ENCODE measurements at places on chromosomes 2 and 18.

DNA sequence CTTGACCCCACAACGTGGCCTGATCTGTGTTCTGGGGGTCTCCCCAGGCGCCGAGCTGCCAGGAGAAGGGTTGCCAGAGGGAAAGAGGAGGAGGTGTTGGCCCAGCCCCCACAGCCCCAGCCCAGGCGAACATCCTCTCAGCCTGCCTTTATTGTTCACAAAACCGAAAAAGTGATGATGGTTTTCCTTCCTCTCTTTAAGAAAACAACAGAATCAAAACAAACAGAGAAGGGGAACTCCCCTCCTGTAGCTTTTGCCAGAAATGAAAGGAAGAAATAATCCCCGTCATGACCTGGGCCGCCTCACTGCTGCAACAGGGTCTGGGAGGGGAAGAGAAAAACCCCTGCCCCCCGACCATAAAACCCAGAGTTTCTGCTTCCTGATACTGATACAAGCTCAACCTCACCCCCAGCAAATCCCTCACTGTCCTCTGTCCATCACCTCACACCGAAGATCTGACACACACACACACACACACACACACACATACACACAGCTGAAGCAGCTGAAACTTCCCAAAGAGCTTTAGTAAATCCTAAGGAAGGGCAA, 52.0 kb downstream of the ZFP36L2 start:
- DNase-seq: no peak

DNA sequence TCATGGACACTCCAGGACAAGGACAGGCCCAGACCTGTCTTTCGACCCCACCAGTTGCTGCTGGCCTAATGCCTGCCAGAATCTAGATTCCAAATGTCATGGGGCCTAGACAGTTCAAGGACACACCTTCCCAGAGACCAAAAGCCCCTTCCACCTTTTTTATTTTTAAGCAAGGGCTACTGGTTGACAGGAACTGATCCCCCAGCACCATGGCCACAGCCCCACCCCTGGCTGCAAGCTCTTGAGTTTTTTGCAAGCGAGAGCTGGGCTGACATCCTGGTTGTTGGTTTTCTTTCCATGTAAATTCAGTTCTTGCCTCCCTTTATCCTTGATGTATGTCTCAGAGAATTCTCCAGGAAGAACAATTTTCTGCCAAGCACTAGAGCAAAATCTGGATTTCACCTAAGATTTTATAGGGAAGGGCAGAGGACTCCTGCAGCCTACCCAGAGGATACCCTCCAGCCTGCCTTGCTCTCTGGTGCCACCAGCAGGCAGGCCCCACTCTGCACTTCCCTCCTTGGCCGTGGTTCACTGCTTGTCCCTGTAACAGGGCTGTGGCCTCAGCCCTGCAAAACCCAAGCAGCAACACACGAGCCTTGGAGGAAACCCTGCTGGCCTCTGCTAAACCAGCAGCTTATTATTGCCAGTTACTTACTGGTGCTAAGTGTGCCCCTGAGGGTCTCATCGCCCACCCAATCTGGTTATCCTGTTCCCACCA, 97.7 kb downstream of the TWIST2 start:
- no peak for DNase-seq

- DNase-seq: no peak
Observed at GRCh38 chr18:46448347-46448746, 208.7 kb downstream of the LOXHD1 start.

DNA sequence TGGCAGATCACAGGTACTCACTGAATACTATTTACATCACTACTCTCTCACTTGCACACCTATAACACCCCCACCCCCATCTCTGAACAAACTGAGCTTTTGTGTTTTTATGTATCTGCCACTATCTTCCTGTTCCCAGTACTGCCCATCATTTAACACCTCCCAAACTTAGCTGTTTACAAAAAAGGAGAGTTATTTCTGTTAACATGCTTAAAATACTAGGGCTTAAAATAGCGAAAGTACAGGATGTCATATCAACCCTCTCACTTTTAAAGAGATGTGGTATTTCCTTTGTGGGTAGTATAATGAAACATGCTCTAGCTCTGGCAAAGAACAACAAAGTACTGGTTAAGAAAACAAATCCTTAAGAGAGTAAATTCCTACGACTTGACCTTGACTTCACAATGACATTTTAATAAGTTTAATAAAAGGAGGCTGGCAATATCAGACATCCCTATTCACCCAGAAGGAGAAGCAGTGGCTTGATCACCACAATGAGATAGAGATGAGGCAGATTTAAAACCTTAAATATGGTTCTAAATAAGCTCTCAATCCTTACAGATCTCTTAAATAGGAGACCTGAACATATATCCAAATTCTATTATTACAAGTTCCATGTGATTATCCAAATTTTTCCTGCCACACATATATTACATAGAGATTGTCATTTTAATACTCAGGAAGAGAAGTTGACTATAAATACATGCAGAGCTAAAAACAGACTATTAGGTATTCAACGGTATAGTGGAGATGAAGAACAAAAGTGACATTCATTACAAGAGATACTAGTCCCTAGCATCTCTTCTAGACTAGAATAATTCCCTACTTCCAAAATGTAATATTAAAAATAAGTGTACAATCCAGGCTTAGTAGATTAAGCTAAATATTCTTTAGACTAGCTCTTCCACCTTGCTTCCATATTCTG, 36.9 kb downstream of the TRAK2 start:
- no peak for DNase-seq

DNA sequence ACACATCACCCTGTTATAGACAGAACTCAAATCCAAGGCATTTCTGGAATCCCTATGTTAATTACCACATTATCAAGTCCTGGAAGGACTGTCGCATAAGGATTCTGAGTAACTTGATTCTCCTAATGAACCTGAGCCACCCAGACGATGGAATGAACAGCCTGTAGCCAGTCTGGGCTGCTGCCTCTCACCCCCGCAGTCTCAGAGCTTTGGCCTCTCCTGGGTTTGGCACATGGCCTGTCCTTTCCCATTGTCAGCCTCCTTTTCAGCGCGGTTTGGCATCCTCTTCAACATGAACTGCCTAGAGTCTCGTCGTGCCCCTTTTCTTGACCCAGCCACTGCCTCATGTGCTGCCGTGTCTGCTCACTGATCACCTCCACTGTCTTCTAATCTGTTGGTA, 147.6 kb downstream of the SLC8A1 start:
- no peak for DNase-seq

- no peak for DNase-seq
Observed at GRCh38 chr2:156423674-156424282, 12.4 kb upstream of the GPD2 start.

DNA sequence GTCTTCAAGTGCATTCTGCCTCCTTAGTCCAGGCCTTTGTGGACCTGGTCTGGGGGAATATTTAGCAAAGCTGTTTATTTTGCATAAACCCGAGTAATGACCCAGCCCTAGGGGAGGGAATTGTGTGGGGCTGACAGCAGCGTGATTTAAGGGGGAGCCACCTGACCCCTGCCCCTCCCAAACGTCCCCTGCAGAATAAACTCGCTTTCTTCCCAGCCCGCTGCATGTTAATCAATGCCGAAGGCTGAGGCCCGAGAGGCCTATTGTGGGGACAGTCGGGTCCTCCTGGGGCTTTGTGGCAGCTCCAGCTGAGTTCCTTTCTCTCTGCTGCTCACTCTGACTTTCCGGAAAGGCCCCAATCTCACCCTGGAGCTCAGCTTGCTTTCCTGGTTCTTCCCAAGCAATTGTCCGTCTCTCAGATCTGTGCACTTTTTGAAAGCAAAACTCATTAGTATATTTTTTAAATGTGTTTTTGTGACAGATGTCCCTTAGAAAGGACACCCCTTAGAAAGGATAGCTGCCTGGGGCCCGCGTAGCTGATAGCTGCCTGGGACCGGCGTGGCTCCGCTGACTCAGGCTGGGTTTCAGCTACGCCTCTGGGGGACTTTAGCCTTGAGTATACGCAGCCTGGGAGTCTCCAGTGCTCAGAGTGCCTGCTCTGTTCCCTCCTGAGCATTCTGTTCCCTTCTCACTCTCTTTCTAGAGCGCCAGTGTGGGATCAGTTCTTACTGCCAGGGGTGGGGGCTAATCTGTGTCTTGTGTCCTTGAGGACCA, 158.3 kb downstream of the GLI2 start:
- no peak for DNase-seq

DNA sequence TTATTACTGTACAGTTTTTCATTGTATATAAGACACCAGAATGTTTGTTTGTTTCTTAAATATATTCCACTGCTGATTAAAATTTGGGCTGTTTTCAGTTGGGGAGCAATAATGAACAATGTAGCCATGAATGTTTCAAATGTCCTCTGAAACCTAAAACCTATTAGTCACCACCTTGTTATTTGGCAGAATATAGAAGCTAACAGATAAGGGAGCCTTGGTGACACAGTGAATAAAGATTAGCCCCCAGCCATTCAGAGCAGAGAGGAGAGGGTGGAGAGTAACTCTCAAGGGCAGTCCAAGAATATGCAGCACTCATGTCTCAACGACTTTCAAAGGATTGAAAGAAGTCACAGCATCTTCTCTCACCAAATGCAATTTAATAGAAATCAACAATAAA, 43.1 kb upstream of the ATP8B1 start:
- no peak for DNase-seq

DNA sequence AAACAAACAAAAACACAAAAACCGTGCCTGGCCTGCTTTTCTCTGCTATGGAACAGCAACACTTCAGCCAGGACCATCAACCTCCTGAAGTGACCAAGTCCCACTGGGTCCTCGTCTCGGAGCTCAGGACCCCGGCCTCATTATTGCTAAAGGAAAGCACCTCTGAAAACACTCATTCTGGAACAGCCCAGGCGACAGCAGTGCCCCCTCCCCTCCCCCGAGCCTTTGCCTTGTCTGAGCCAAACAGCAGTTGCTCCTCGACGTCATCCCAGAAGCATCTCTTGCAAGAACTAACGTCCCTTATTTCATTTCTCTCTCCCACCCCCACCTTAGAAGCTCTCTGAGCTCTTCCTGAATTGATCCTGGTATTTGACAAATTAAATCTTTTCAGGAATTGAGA, 27.4 kb downstream of the APCDD1 start:
- no peak for DNase-seq

- DNase-seq: no peak
Observed at GRCh38 chr2:128781585-128782385, 463.1 kb upstream of the HS6ST1 start.

DNA sequence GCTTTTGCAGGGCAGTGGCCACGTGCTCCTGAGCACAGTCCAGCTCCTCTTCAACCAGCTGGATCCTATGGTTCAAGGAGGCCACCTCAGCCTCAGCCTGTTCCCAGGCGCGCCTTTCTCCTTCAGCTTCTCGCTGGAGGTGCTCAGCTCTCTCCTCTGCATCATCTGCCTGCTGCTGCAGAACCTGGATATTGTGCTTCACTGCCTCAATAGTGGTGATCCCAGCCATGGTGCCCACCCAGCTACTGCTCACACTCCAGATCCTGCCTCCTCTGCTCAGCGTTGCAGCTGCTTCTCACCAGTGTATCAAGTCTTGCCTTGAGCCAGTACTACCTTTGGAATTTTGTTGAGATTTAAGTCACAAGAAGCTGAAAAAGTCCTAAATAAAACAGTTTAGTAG, 67.9 kb downstream of the ASXL2 start:
- no peak for DNase-seq

GRCh38 chr2:28449488-28450395, 46.1 kb upstream of the PLB1 start:
- DNase-seq: no peak

- DNase-seq: no peak
Observed at GRCh38 chr18:79943608-79944125, 7.8 kb downstream of the SLC66A2 start.

DNA sequence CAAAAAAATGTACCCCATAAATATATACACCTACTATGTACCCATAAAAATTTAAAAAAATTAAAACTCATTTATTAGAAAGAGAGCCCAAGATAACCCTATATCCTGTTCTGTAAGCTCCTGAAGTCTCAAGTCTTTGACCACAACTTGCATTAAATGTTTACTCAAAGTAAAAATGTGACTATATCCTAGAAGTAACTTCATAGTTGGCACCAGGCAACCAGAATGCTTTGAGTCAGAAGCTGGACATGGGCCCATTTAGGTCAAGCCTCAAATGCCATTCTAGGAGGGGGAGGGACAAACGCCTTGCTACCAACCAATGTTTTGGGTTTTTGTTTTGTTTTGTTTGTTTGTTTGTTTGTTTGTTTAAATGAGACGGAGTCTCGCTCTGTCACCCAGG, 9.3 kb upstream of the TBC1D8 start:
- DNase-seq: no peak

DNA sequence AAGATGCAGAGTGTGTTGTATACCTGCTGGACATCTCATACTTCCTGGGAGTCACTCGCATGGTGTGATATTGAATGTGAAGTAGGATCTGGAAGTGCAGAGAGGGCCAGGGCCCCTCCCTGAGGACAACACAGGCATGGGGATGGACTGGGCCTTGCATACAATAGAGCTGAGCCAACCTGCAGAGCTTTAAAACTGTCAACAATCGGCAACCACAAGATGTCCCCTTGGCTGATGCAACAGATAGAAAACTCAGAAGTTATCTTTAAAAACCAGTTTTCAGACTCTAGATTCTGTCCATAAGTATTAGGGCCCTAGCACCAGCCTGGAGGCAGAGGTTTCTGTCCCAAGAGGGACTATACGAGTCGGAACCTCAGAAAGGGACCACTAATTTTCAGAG, 19.7 kb downstream of the EVA1A start:
- DNase-seq: no peak

- no peak for DNase-seq
Observed at GRCh38 chr2:173204316-173204715, 128.7 kb downstream of the MAP3K20 start.

DNA sequence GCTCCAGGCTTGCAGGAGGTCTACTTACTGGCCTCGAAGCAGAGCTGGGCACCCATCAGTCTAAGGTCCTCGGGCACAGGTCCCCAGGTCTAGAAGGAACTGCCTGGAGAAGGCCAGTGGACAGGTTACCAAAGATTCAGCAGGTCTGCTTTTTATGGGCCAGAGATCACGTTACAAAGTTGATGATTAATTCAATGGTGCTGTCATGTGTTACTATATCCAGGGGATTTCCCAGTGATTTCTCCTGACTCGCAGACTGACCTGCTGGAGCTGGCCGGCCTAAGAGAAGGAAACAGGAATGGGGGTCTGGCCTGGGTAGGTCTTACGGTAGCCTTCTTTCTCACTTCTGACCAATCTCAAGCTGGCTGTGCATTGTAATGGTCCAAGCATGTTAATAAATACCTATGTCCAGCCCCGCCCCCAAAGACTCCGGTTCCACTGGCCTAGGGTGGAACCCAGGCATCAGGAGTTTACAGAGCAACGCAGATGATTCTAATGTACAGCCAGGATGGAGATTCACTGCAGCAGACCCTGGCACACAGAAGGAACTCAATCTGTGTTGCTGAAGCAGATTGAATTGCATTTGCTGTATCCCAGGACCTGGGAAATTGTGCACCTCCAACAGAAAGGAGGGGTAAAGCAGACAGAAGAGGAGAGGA, at the start of gene NEURL3:
Gene NEURL3, minus strand, starts transcription at position 127 of the 659 bp plus-strand sequence. Its CDS starts 71 bp downstream, at position 56.
- peak; percentile 24 for DNase-seq

- no peak for DNase-seq
Observed at GRCh38 chr2:157887946-157888345, 11.8 kb upstream of the ACVR1 start.
